ENCODE measurements at places on chromosomes 6 and 20.

DNA sequence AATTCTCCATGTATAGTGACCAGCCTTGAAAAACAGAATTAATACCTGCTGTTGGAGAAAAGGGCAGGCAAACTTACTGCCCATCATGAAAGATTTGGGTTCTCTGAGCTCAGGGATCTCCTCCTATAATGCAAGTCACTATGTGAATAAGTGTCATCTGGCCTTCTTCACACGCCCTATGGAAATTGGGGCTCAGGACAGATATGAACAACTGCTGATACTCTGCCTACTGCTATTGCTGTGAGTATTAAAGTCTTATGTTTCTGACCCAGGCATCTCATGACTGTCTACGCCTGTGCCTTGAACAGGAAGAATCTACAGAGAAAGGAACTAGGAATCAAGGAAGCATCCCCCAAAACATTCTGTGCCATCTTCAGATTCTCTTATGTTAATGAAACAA is 226.1 kb downstream of the SOD2 start:
- H3K27me3 ChIP-seq, result peaks cover 10% of the 10 kb centered on the region
- no peak overlapping the region for H3K27ac ChIP-seq
- peaks cover 3% of the 10 kb centered on the region for H3K4me1 ChIP-seq
- no peaks in the 10 kb centered on the region for H3K36me3 ChIP-seq
- H3K4me3 ChIP-seq, result no peak overlapping the region
- no peak for DNase-seq

GRCh38 chr6:154414021-154414813 is 57.6 kb upstream of the IPCEF1 start:
- peaks cover 11% of the 10 kb centered on the region for H3K4me1 ChIP-seq
- peaks cover 17% of the 10 kb centered on the region for H3K27me3 ChIP-seq
- no peak overlapping the region for H3K27ac ChIP-seq
- no peak overlapping the region for H3K4me3 ChIP-seq
- no peak for DNase-seq
- no peaks in the 10 kb centered on the region for H3K36me3 ChIP-seq

- H3K36me3 ChIP-seq, result no peaks in the 10 kb centered on the region
- H3K27me3 ChIP-seq, result peaks cover 10% of the 10 kb centered on the region
- no peak for DNase-seq
- H3K4me3 ChIP-seq, result no peak overlapping the region
- no peaks in the 10 kb centered on the region for H3K4me1 ChIP-seq
- no peak overlapping the region for H3K27ac ChIP-seq
These were observed 96.9 kb upstream of the NT5E start for GRCh38 chr6:85353012-85353411.

DNA sequence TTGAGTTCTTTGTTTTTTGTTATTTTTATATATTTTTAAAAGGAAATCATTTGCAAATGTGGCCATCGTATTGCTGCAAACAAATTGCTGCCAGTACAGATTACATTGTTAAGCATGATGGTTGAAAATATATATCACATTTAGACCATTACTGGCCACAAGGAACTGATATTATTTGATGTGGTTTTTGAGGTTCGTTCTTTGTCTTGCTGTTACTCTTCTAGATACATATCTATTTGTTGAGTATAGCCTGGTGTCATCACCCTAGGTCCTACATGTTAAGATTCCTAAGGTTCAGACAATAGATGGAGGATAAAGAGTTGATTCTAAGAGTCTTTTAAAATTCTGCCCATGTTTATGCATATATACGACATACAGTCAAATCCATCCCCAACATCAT is 306.0 kb downstream of the FARS2 start:
- peaks cover 6% of the 10 kb centered on the region for H3K36me3 ChIP-seq
- H3K4me3 ChIP-seq, result no peak overlapping the region
- peaks cover 18% of the 10 kb centered on the region for H3K4me1 ChIP-seq
- DNase-seq, result no peak

DNA sequence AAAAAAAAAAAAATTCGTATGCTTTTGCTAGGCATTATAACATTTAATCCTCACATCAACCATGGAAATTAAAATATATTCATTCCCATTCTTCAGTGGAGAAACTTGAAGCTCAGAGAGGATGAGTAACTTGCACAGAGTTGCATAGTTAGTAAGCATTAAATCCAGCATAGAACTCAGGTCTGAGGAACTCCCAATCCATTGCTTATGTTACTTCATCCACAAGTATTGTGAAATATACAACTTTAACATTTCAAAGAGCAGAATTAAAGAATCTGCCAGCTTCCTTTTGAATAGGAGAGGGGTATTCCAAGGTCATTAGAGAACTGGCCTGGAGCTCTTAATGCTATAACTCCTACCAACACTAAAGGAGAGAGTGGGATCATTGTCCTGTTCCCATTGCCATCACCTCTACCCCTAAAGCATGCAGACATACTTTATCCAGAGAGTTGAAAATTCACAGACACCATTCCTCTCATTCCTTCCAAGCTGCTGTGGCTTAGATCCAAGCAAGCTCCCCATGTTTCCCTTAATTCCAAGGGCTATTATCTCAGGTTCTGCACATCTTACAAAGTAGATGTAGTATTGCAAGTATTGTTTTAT is 91.9 kb downstream of the FLRT3 start:
- no peaks in the 10 kb centered on the region for H3K4me1 ChIP-seq
- H3K27ac ChIP-seq, result no peak overlapping the region
- no peak overlapping the region for H3K4me3 ChIP-seq

- peaks cover 7% of the 10 kb centered on the region for H3K4me1 ChIP-seq
- no peaks in the 10 kb centered on the region for H3K27me3 ChIP-seq
- H3K36me3 ChIP-seq, result no peaks in the 10 kb centered on the region
These were observed 30.8 kb upstream of the FKBP1A start for GRCh38 chr20:1423625-1424106.

Data from activated CD4-positive, alpha-beta T cell treated with anti-CD3 and anti-CD28 coated beads for 36 hours (primary cell).